Esophagus mucosa (tissue), 1 donor: ENCODE measurements at places on chromosomes 7 and 10.

DNA sequence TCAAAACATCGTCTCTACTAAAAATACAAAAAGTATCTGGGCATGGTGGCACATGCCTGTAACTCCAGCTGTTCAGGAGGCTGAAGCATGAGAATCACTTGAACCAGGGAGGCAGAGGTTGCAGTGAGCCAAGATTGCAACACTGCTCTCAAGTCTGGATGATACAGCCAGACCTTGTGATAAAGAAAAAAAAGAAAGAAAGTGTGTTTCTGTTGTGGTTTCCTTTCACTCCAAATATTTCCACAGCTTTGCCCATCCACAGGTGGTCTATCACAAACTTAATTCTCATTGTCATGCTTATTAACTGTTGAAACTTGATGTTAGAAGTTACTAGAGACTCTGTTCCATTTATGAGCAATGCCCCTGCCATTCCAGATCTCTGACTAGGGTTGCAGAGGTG, 316.0 kb upstream of the SEMA3C start:
- no peak for ATAC-seq

DNA sequence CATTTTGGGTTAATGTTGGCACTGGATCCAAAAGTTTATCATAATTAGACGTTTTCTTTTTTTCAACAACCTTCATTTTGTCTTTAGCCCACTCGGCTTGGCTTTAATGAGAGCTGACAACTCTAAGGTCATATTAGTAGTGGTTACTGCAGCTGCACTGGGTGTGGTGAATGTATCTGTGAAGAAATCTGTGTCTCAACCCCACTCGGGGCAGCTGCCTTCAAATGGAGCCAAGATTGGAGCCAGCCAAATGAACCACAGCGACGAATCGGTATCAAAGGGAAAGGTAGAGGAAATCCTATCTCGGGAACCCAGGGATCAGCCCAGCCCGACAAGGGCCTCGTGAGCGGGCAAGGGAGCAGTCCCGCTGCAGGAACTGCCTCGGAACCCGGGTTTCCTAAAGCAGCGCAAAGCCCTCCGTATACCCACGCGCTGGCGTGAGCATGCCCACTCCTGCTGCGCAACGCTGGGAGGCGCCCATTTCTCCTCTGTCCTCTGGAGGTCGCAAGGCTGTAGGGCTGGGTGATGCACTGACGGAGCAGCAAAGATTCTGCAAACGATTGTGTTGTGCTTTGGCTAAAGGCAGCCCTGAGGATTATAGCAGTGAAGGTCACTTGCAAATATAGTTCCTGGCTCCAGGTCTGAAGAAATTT, 98.7 kb upstream of the MBL2 start:
- no peak for ATAC-seq

DNA sequence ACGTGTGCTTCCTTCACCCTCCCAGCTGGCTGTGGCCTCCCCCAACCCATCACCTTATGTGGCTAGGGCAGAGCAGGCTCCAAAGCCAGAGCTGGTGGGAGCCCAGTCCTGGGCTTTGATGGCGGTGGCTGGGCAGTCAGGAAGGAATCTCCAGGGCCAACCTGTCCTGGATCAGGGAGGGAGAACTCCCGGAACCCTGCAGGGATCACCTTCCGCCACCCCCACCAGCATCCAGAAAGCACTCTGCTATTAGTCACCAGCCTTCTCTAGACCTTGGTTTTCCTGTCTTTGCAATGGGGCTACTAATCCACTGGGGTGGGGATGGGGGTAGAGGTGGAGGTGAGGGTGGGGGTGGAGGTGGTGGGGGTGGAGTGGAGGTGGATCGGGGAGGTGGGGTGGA, 139.0 kb downstream of the ZMIZ1 start:
- no peak for ATAC-seq

DNA sequence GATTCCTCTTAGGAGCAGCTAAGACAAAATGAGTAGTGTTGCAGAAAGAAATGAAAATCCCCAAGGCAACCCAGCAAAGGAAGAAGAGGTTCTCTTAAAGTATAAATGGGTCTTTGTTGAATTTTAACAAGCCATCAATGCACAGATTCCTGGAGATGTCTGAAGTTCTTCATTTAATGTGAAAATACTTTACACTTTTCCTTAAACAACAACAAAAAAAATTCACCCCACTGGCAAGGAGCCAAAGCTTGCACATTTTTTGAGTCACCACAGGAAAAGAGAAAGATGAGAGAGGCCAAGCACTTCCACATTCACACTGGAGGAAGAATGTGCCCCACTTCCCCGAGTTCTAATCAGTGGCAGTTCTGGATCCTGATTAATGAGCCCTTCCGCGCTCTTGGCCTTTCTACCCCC, 286.4 kb upstream of the MEOX2 start:
- no peak for ATAC-seq

- ATAC-seq, result peak; percentile 31
These were observed 28.2 kb downstream of the COL26A1 start for GRCh38 chr7:101390901-101391301.

GRCh38 chr7:151799506-151799905, 77.4 kb downstream of the PRKAG2 start:
- no peak for ATAC-seq
